ENCODE measurements at places on chromosomes 6 and 20.

- peak; percentile 97 for DNase-seq
Measured at GRCh38 chr20:19757487-19758132, 448 bp upstream of the RIN2 start.

- no peak for DNase-seq
Measured at GRCh38 chr20:61969806-61970205, 95.9 kb downstream of the TAF4 start.

GRCh38 chr20:40286975-40287531 lies 402.0 kb downstream of the MAFB start:
- peak; percentile 90 for DNase-seq

- DNase-seq = peak; percentile 56
Measured at GRCh38 chr6:34580707-34581560, 24.8 kb upstream of the SPDEF start.

- peak; percentile 92 for DNase-seq
Measured at GRCh38 chr6:168895102-168895812, 358.4 kb downstream of the THBS2 start.

- DNase-seq = no peak
Measured at GRCh38 chr20:2698186-2698817, 5.7 kb downstream of the EBF4 start.

DNA sequence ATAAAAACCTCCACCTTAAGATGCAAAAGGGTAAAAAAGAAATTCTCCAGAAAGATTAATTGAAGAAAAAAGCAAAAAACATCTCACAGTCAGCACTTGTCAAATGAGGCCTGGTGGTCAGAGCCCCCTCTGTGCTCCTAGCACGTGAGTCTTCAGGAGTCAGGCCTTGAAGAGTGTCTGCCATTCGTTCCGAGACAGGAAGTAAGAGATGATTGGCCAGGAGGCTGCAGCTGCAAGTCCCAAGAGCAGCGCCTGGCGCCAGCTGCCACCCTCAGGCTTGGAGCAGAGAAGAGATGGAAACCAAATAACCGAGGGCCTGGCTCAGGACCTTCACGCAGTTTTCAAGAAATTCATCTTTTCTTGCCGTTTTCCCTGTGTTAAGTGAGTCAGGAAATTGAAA lies 65.0 kb downstream of the FAM120B start:
- DNase-seq = peak; percentile 88

DNA sequence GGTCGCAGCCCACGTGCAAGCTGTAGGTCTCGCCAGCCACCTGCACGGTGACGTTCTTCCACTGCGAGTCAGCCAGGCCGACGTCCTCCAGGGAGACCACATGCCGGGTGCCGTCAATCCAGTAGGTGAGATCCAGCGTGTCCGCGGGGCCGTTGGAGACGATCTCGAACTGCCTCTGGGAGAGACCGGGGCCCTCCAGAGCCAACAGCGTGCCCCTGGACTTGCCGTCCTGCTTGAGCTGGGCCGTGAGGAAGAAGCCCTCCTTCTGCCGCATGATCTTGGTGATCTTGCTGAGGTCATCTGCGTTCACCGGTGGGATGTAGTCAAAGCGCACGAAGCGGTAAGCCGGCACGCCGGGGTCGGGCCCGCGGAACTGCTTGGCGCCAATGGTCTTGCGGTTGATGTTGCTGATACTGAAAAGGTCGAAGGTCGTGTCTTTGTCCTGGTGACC lies 5.1 kb downstream of the THBS2 start:
- no peak for DNase-seq

- DNase-seq = no peak
Measured at GRCh38 chr6:108555399-108556052, 5.2 kb upstream of the FOXO3 start.

DNA sequence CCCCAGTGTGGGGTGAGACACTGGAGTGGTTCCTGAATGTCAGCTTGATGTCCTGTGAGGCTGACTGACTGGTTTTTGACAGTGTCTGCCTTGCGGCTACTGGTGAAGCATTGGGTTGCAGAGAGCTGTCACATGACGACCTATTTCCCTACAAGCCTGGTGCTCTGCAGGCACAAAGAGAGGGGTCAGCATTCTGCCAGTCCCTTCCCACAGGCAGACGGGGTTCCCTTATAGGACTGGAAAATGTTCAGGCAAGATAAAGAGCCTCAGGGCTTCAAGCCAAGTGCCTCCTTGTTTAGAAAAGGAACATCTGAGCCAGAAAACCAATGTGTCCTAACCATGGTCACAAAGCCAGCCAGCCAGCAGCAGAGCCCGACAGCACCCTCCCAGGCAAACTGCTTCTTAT lies 11.0 kb downstream of the LY86 start:
- no peak for DNase-seq

DNA sequence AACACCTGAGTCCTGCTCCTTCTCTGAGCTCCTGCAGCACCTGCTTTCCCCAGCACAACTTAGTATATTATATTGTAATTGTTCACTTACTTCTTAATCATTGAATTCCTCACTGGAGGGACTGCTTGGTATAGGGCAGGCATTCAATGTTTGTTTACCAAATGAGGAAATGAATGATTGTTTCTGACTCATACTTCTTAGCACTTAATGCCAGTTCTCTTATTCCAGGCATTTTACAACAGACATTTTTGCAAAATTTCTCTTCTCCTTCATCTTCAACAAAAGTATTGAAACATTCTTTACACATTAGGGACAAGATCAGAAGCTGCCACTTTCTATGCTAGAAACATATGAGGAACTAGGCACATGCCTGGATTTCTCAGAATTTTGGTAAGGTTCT lies 119.4 kb downstream of the TBX18 start:
- DNase-seq = no peak

DNA sequence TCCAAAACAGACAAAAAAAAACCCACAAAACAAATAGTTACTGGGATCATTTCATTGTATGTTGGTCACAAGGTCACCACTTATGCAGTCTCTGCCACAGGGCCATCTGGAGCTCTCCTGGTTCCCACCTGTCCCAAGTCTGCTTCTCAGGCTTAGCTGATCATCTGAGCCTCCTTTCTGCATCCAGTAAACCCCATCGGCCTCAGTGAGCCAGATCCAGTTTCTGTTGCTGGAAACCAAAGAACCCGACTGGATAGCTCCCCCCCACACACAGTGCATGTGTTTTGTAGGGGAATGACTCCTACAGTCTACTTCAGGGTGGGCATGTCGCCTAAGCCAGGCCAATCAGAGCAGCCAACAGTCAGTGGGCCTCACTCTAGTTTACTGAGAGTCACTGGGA lies 233.3 kb downstream of the PREX1 start:
- no peak for DNase-seq

DNA sequence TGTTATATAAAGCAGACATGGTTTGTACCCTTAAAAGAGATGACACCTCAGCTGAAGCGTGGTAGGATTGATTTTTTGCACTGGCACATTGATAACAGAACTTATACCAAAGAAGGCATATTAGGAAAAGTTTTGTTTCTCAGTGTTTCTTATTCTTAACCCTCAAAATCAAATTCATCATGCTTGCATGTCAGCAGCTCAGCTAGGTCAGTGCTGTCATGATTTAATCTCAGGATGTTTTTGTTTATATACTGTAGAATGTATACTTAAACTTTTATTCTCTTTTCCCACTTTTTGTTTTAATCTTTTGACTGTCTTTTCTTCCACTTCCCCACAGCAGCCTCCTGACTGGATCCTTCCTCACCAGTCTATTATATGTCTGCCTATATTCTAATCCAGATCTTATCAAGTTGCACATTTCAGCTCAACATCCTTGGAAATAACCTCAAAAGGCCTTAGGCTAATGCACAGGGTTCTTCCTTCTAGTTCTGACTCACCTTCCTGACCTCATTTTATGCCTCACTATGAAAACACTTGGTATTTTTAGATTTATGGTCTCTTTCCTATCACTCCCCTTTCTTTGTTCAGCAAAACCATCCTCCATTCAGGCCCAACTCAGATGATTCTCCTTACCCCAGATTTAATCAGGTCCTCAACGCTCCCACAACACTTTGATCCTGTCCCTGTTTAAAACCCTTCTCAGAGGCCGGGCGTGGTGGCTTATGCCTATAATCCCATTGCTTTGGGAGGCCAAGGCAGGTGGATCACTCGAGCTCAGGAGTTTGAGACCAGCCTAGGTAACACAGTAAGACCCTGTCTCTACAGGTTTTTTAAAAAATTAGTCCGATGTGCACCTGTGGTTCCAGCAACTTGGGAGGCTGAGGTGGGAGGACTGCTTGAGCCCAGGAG lies 7.2 kb downstream of the HEBP2 start:
- no peak for DNase-seq

DNA sequence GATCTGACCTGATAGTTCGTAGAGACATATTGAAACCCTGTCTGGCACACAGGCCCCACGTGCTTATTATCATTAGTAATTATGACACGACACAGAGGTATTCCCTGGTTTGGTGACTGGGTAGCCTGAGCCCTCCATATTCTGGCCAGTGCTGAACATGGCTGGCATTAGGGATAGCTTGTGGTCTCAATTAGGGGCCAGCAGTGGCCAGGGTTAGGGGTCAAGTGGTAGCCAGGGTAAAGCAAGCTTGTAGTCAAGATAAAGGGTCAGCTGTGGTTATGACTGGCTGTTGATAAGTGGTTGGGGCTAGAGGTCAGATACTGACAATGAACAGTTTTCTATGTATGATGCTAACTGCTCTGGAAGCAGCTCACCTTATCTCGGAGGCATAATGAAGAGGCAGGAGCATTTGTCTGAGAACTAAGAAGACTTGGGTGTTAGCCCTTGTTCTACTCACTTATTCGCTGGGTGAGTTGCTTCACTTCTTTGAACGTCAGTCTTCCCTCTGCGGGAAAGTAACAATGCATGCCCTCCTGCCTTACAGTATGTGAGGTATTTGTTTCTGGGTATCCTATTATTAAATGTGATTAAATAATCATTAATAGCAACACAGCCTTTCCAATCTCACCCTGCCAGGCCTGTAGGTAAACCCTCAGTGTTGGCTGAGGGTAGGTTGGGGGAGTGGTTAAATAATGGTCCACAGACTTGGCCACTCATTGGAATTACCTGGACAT lies 66.7 kb downstream of the VEGFA start:
- DNase-seq = no peak

GRCh38 chr20:47638851-47639250 lies 137.2 kb downstream of the NCOA3 start:
- DNase-seq = no peak

GRCh38 chr6:71038711-71039344 lies 82.0 kb upstream of the B3GAT2 start:
- no peak for DNase-seq

DNA sequence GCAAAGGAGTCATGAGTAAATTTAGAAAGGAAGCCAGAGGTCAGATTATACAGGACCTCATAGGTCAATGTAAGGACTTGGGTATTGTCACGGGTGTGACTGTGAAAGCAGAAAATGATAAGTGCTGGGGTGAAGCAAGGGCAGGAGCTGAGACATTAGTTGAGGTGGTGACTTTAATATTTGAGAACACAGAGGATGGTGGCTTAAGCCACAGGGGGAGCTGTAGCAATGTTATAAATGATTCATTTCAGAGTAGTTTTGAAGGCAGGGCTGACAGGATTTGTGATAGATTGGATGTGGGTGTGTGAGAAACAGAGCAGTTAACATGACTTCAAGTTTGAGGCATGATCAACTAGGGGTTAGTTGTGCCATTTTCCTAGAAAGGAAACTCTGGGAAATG lies 659.9 kb downstream of the EPM2A start:
- DNase-seq = no peak

All from tongue (tissue), 3 donors.